HFFc6 (cell line): ENCODE measurements at places on chromosomes 12 and 14. TPM values are rescaled to one million over a fixed set of nuclear protein-coding genes. Genes with fewer than 3 reads are reported as not detected.
A peak's percentile ranks its signal among the peaks of the same experiment; 100 is the strongest.

GRCh38 chr14:95039259-95039992 lies 117.9 kb downstream of the DICER1 start:
- no peak for DNase-seq

DNA sequence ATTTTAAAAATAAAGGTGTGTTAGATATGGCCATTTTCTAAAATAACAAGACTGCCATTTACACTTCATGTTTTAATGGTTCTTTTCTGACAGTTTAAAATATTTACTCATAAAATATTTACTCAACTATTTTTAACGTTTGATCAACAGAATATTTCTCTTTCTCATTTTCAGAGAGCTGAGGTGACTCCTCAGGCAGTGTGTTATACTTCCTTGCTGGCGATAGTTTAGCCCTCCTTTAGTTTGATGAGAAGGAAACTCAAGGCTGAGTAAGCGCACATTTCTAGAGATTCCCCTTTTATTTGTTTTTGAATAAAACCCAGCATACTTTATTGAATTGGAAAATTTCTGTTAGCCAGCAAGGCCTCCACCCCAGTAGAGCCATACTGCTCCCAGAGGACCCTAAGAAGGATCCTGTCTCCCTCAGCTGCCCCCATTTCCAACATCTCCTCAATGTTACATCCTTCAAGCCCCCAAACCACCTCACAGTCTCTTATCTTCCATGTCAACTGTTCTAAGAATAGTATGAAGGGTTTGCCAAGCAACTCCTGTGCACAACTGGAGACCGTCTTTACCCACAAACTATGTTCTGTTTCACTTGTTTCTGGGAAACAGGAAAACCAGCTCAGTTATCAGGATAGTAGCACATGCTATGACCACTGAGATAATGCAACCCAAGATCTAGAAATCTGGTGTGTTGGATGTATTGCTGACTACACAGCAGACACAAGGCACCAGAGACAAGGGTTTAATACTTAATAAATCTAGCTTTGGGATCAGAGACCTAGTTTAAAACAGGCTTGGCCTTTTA lies 129.5 kb downstream of the STXBP6 start:
- no peak for DNase-seq

DNA sequence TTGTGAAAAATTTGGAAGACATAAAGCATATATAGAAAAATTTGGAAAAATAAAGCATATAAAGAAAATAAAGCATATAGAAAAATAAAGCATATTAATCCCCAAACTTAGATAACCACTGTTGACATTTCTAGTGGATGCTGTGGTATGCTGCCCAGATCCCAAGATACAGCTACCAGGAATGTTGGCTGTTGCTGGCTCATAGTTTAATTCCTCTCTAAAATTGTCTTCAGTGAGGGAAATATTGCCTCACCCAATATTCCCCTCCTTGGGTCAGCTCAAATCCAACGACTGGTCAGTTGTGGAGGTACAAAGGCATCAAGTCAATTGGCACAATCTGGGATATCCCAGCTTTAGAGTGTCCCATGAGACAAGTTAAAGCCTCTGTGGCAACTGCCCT lies 10.1 kb upstream of the KICS2 start:
- DNase-seq: no peak

DNA sequence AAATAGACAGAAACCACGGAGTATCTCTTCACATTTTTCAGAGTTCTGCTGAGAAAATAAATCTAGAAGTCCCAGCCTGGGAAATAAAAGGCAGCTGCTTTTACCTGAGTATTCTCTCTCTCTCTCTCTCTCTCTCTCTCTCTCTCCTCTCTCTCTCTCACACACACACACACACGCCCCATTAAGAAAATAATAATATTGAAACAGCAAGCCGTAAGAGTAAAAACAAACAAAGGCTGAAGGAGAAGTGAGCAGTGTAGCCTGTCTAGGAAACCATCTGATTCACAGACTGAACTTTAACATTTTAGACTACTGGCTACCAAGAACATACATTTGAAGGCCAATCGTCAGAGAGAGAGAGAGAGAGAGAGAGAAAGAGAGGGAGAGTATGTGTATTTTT lies 8.4 kb downstream of the PTHLH start:
- no peak for DNase-seq

DNA sequence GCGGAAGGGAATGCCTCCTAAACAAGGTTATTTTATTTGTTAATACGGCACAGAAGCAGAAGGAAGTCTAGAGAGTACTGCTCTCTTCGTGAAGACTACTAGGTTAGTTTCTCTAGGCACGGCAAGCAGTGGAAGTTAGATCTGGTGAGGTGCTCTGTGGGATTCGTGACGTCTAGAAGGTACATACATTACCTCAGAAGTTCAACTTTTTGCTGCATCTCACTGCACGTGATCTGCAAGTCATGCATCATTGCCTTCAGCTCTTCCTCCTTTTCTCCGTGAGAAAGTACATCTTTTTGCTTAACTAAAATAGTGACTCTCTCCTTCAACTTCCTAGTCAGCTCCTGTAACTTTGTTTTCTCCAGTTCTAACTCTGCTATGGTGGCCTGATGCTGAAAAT lies 74.7 kb downstream of the NIN start:
- no peak for DNase-seq

DNA sequence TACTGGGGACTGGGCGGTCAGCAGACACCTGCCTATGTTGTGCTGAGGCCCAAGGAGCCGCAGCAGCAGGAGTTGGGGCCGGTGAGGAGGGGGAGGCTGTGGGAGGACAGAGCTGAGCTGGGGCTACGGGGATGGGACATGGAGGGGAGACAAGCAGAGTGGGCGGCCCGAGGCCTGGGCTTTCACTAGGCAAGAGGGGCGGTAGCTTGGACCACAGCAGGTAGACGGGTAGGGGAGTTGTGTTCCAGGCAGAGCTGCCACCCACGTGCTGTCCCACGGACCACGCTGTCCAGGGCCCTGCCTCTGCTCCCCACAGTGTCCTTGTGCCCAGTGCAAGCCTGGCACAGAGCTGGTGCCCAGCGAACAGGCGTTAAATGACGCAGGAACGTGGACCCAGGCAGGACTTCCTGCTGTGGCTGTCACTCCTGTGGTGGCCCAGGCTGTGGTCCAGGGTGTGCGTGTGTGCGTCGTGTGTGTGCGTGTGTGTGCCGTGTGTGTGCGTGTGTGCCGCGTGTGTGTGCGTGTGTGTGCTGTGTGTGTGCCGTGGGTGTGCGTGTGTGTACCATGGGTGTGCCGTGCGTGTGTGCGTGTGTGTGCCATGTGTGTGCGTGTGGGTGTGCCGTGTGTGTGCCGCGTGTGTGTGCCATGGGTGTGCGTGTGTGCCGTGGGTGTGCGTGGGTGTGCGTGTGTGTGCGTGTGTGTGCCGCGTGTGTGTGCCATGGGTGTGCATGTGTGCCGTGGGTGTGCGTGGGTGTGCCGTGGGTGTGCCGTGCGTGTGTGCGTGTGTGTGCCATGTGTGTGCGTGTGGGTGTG lies 6.8 kb downstream of the CEP170B start:
- no peak for DNase-seq

DNA sequence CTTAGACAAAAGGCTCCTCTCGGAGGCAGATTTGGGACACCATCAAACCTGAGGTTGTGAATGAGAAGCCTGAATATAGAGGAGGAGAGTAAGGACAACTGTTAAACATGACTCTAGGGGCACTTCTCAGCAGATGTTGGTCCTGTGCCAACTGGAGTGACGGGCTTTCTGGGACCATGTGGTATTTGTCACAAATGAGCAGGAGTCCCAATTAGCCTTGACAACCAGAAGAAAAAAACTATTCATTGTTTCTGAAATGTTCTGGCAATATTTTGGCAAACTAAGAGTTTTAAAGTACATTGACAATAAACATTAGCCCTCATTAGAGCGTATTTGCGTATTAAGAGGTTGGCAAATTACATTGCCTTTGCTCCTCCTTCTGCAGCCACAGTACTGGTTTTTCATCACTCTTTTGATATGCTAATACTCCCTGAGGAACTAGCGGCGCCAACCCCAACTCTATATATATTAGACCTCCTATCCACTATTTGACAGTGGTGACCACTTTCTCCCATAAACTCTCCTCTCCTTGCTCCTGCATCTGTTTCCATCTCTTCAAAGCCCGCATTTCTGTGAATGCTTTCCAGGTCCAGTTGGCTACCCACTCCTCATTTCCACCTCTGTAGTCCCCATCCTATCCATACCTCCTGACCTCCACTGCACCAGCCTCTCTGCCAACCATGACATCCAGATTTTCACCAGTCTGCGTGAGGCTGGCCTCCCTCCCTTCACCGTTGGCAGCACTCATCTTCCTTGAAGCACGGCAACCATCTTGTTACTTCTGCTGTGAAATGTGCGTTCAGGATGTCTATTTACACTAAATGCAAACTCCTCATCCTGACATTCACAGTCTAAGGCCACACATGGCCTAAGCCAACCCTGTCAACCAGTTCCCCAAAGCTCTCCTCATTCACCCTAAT lies 100.7 kb downstream of the ZFC3H1 start:
- DNase-seq: no peak

- DNase-seq: no peak
Measured at GRCh38 chr14:101007765-101008164, 104.2 kb upstream of the RTL1 start.

DNA sequence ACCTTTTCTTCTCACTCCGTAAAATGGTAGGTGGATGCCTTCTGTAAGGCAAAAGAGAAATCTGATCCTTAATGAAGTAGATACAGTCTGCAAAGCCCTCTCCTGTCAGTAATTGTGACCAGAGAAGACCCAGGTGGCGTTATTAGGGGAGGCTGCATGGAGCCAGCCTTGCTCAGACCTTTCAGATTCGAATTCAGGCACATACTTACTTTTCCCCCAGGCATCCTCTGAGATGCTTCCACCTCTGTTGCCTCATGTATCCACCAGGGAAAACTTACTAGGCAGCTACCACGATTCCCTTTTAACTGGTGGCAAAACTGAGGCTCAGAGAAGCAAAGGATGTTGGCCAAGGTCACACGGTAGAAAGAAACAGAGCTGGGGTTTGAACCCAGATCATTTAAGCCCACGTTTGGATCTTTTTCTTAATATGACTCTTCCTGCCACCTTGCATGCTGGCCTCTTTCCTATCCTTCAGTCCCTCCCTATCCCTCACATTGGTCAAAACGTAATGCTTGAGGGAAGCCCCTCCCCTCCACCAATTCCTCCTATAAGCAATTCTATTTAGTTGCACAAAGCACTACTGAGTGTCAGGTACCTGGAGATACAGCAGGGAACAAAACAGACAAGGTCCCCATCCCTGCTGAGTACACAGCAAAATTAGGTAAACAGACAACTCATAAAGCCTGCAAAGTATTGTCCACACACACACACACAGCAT lies 179.4 kb downstream of the KSR2 start:
- no peak for DNase-seq

GRCh38 chr12:63753743-63754142 lies 26.0 kb upstream of the RXYLT1 start:
- DNase-seq: no peak

- DNase-seq: no peak
Measured at GRCh38 chr14:73712540-73713180, 1.5 kb downstream of the PNMA1 start.

DNA sequence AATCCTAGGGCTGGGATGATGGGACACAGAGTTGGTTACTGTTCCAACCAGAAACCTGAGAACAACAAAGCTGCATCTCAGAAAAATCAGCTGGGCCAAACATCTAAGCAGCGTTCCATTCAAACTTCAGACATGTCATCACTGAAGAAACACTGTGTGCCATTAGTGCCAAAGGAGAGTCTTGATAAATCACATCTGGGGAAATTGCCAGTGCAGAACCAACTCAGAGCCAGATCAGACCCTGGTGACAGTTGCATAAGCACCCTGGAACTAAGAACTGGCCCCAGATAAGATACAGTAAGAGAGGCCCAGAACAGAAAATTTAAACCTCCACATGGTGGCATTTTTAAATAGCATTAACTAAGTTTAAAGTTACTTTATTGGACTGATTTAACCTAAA lies 482.8 kb downstream of the PRKD1 start:
- DNase-seq: no peak

GRCh38 chr14:32761381-32761968 lies 177.2 kb upstream of the NPAS3 start:
- peak; percentile 33 for DNase-seq

GRCh38 chr12:44842669-44843068 lies 33.4 kb downstream of the NELL2 start:
- no peak for DNase-seq

GRCh38 chr14:95228240-95228639 lies 70.9 kb upstream of the DICER1 start:
- no peak for DNase-seq

GRCh38 chr14:21070083-21070609 lies at the start of gene ARHGEF40:
Gene ARHGEF40, plus strand, starts transcription at chr14:21070304. Its CDS starts 93 bp downstream, at chr14:21070397.
- no peak for DNase-seq

The CBX5 gene
- 75.2 and 116 TPM in 2 replicates for total RNA-seq

The FSCB gene
- not detected in 2 replicates for total RNA-seq

The FOXG1 gene
- not detected in 3 replicates for total RNA-seq

The KLRB1 gene
- total RNA-seq: not detected in 3 replicates

The DNAJC22 gene
- total RNA-seq: 0.31 to 3.2 TPM (median 0.41 TPM) in 3 replicates

The PAPLN gene
- total RNA-seq: 2.4 to 3.2 TPM (median 2.4 TPM) in 3 replicates

The CEBPE gene
- not detected in 3 replicates for total RNA-seq

The KIF26A gene
- total RNA-seq: 0.05 TPM in 1 of 2 replicates, not detected in the other
